ENCODE measurements at places on chromosomes 12 and 14. TPM values are rescaled to one million over a fixed set of nuclear protein-coding genes. Genes with fewer than 3 reads are reported as not detected.

GPRC5A gene
- under 0.01 TPM for total RNA-seq

TEX52 gene
- not detected for total RNA-seq

MSI1 gene
- 6.9 TPM for total RNA-seq

DAO gene
- total RNA-seq = not detected

JPH4 gene
- 32.2 TPM for total RNA-seq

PTPRQ gene
- total RNA-seq = 0.82 TPM

MAP1LC3B2 gene
- 0.82 TPM for total RNA-seq

TOMM20L gene
- total RNA-seq = not detected

PROX2 gene
- total RNA-seq = not detected

LYZ gene
- 4.9 TPM for total RNA-seq

ERP27 gene
- total RNA-seq = not detected

ARHGEF25 gene
- 38.3 TPM for total RNA-seq

ASB2 gene
- under 0.01 TPM for total RNA-seq
